ENCODE measurements at places on chromosomes 2 and 18.

DNA sequence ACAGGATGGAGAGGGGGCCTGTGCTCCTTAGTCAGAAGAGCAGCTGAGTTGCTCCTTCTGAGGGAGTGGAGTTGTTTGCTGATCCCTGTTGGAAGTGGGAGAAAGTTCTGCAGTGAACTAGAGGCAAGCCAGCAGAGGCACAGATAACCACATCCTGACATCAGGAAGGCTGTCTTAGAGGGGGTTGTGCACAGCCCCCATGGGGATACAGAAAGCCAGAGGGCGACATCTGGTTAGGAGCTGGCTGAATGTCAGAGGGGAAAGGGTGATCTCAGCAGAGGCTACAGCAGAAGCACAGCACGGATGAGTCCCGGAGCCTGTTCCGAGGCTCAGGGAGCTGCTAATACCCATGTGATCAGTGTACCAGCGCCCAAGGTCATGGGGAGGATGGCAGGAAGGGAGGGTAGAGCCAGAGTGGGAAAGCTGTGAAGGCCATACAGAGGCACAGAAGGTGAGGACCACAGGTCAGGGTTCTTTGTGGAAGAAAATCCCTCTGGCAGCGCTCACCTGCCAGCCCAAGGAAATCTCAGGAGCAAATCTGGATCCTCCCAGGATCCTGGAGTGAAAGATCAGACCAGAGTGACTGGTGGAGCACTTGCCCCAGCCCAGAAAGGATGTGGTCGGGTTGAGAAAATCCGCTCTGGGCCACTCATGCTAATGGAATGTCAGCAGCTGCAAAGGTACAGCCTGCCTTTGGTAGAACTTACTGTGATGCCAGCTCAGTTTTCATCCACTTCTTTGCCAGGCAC lies 111.8 kb downstream of the STPG4 start:
- DNase-seq, result peak; percentile 95

DNA sequence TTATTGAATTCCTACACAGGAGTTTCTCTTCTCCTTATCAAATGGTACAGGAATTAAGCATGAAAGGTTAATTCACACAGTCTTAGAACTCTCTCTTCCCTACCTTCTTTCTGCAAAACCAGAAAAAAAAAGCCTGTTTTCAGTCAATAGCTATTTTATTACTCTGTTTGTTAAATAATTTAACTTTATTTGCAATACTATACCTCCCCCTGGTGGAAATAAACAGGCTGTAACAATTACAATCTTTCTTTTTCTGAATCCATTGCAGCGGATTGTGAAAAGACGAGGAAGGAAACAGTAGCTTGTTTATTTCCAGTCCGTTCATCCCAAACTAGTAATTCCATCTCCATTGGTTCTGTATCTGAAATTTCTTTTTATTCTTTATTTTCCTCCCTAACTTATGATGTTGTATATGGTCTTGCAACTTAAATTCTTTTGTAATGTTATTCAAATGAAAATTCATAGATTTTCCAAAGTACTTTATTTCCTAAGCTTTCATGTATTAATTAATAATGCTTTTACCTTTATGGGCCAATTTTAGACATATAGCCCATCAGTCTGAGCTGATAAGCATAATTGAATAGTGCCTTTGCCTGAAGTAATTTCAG lies 165.2 kb downstream of the SH3BP4 start:
- DNase-seq, result peak; percentile 37

DNA sequence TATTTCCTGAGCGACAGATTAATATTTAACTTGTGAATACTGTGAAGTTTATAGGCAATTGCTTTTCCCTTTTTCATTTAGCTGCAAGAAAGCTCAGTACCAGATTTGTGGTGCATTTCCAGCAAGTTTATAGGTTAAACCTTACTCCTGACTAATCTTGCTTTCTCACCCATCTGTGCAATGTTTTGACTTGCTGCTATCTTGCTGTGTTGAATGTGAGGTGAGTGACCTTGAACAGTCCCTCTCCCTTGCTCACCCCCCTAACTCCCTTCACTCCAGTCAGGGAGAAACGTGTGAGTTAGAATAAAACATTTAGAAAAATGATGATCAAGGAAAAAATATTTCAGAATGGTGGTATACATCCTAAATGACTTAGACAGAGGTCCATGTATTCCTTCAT lies 39.8 kb upstream of the PARD3B start:
- peak; percentile 55 for DNase-seq

GRCh38 chr2:222298001-222298310 lies 842 bp downstream of the PAX3 start:
- DNase-seq, result no peak

GRCh38 chr18:990197-990596 lies 85.5 kb downstream of the ADCYAP1 start:
- no peak for DNase-seq

GRCh38 chr2:149076863-149077412 lies 38.4 kb downstream of the LYPD6B start:
- no peak for DNase-seq

DNA sequence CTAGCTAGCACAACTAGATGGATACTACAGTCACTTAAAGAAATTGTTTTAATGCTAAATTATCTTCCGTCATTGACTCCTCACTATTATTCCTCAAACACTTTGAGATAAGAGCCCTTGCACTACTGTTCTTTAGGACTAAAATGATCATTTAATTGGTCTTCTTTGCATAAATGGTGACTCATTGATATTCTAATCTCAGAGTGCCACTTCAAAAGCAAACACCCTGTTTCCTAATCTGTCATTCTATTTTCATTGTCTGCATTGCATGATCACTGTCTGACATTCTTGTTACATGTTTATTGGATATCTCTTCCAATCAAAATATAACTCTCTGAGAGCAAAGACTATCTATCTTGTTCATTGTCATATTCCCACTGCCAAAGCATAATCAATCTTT lies 313.9 kb downstream of the EXOC6B start:
- no peak for DNase-seq

DNA sequence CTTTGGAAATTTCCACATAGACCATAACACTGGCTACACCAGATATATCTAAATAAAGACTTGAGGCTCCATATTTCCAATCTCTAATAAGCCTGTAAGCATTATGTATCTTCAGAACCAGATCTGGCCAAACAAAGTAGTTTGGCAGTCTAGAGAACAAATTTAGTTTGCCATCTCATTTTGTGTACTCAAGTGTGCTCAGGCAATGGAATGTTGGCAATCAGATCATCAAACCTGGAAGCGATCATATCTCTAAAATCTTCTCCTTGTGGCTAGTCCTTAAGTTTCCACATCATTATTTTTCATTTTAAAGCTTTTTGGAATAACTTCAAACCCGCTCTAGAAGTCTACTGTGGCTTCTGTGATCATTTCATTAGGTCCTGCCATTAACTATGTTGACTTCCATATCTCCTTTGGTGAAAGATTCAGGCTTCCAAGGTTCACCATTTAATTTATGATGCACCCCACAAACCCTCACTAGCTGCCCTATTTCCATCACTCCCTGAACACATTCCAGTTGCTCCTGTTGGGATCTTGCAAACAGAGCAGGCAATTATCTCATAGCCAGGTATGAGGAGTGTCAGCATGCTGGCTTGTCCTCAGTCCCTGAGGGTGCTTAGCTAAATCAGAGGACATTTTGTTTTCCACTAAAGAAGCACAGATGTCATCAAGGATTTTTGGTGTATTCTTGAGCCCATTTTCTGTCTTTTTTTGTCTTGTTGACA lies 46.2 kb downstream of the WDR75 start:
- no peak for DNase-seq

- no peak for DNase-seq
These were observed 72.8 kb downstream of the EMILIN2 start for GRCh38 chr18:2919600-2919999.

DNA sequence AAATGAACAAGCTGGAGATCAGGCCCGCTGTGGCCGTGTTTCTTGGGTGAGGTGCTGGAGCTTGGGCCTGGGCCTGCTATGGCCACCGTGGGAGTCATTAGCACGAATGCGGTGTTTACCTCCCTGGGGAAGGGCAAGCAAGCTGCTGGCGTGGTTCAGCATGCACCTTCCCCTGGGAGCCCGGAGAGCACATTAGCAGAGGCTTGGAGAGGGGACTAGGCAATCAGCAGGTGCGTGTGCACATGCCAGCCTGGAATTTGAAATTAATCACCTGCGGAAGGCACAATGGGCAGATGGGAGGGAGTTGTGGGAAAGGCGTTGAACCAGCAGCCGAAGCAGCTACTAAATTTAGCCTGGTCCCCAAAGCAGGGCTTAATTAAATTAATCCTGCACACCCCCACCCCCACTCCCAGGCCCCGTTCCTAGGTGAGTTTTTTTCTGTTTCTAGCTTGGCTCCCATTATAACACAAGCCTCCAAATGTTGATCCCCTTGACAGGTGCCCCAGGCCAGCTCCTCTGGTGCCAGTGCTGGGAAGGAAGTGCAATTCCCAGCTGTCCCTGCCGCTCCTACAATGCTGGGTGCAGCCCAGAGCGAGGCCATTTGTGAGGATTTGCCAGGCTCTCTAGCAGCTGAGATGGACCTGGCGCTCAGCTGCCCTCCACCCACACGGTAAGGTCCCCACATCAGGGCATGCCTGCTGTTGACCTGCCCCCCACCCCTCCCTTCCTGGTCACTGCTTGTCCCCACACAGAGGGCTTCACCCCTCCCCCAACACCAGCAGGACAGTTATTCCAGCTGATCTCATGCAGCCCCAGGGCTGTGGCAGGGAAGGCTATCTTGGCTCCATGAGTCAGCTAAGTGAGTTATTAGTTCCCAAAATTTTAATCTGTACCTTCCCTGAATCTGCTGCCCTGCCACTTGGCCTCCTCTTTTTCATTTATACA lies 115.0 kb downstream of the ZBTB7C start:
- DNase-seq, result no peak

- DNase-seq, result no peak
These were observed 153.2 kb downstream of the WDPCP start for GRCh38 chr2:63435070-63435469.

DNA sequence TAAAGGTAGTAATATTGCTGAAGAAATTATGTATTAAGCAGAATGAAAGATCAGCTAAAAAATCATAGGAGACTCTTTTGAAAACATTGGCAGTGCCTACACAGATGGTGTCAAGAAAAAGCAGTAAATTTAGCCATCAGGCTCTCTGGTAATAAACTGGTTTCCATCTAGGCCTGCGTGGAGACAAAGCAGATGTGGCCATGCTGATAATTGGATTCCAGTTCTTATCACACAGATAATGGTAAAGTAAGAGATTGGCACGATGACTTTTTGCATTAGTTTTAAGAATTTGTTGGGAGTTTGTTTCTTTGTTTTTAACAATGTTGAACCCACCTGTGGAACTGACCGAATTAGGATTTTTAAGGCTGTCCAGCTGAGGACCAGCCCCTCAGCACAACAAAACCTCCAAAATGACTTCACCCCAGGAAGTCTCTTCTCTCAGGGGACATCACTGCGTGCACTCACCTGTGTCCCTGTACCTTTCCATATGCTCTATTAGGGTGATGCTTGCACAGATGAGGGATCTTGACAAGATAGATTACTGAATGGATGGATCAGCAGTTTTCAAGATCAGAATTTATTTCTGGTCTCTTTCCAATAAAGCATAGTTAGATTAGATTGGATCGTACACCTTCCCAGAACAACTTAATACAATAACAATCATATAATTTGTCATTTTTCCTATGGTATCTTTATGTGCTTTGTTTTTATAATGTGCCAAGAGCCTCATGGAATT lies 69.1 kb upstream of the DNAJC10 start:
- no peak for DNase-seq

DNA sequence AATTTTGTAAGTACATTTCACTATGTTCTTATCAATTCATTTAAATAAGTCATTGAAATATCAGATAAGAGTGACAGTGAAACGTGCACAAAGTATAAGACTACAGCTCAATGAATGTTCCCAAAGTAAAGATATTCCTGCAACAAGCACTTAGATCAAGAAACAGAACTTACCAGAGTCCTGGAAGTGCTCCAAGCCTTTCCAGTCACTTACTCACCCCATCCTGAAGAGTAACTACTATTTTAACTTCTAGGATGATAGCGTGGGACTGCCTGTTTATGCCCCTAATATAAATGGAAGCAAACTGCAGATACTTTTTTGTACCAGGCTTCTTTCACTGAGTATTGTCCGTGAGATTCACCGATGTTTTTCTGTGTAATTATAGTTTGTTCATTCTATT lies 768.9 kb downstream of the SLC4A3 start:
- DNase-seq, result peak; percentile 76

- no peak for DNase-seq
These were observed 178.5 kb downstream of the THADA start for GRCh38 chr2:43417300-43417699.

DNA sequence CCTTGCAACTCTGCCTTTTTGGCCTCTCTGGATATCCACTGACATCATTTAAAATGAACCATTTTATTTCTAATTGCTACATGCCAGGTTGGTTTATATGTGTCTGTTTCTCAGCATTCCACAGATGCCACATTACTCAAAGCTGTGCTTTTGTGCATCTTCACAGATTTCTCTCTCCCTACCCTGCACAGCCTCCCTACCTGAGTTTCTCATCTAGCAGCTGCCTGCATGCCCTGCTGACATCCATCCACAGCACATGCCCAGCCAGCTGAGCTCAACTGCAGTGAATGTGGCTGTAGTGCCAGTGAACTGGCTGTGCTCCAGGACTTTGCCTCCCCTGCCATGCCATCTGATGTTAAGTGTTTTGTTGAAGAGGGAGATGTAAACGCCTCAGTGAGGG lies 44.5 kb downstream of the PKP4 start:
- no peak for DNase-seq

DNA sequence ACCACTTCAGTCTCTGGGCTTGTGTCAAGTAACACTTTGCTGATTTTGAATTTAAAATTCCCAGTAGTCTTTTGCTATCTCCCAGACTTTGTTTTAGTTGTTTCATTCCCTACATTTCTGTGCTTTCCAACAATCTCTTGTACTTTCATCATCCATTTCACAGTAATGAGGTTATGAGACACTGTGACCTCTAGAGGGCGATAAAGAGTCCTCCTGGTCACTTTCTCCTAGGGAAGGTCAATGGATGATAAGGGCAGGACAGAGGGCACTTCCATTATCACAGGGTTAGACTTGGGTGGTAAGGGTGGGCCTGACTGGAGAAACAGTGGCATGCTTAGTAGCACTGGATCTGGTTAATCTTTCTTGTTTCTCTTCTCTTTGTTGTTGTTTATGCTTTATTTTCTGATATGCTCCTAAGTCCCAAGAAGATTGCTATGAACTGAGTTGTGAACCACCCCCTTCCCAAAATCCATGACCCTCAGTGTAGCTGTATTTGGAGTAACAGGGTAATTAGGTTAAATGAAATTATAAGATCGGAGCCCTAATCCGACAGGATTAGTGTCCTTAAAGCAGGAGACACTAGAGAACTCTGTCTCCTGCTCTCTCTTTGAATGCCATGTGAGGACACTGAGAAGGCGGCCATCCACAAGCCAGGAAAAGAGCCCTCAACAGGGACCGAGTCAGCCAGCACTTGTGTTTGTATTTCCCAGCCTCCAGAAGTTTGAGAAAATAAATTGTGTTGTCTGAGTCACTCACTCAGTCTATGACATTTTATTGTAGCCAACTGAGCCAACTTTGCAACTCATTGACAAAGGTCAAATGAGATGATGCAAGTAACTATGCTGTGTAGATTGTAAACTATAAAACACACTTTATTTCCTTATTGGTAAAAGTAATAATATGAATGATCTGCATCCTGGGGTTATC lies 779.2 kb downstream of the CNTNAP5 start:
- DNase-seq, result peak; percentile 46

GRCh38 chr2:9897846-9898245 lies 53.6 kb upstream of the GRHL1 start:
- DNase-seq, result no peak
